ENCODE measurements at places on chromosomes 7 and 10.
A peak's percentile ranks its signal among the peaks of the same experiment; 100 is the strongest.

GRCh38 chr10:85666987-85667386 lies 699.6 kb downstream of the GRID1 start:
- DNase-seq = no peak

- DNase-seq = peak; percentile 47
Measured at GRCh38 chr7:137682596-137682995, 164.2 kb downstream of the DGKI start.

DNA sequence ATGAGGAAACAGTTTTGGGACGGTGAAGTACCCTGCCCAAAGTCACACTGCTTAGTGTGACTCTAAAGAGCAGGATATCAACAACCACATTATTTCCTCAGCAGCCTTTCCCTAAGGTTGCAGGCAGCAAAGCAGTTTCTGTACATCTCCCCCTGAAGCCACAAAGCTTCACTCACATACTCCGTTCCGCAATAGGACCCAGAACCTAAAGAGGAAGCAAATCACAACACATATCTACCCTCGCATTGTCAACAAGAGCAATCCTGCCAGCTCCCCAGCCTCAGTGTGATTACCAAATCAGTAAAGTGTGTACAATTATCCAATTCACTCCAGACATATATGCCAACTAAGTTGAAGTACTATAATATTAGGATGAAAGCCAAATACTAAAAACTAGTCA lies 30.8 kb downstream of the VAX1 start:
- DNase-seq = no peak

DNA sequence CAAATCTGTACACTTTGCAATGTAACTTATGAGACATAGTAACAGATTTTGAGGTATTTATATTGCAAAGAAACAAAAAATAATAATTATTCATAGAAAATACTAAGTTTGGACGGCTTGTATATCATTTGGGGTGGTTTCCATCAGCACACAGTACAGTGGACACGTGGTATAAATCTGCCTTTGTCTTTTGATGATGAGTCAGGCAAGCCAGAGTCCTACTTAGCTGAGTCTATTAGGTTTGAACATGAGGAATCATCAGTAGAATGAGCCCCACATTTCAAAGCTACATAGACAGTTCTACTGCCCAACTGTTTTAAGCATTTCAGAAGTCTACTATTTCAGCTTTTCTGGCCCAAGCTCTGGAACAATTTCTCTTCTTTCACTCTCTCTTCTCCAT lies 803.2 kb downstream of the PHTF2 start:
- no peak for DNase-seq

DNA sequence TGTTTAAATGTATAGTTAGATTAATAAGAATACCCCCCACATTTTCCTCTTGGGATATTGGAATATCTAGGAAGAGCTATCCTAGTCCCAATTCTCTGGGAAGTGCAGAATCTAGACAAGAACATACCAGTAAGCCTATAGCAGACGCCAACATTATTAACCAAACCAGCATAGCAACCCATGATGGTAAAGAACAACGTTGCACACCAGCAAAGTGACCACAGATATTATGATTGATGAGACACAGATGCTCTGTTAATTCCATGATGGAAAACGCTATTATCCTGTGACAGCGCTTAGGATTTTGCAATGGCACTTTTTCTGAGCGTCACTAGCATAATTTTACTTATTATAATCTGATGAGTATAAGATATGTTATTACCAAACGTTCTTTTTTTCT lies 603.1 kb upstream of the PCDH15 start:
- DNase-seq = no peak

GRCh38 chr10:77127243-77127642 lies 510.4 kb downstream of the KCNMA1 start:
- DNase-seq = no peak

DNA sequence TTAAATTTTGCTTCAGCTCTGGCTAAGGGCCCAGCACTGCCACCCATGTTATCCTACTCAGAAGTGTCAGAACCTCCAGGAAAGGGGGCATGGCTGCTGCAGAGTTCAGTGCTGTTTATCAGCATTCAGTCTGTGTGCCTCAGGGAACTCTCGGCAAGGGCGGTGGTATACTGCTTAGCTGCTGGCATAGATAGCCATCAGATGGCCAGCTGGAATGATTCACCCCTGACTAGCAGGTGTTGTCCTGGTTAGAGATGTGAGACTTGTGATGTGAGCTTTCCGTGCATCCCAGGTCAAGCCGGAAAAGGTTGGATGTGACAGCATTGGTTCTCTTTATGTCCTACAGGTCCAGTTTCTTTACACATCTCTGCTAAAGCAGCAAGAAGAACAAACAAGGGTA lies 22.1 kb downstream of the CEP55 start:
- no peak for DNase-seq

DNA sequence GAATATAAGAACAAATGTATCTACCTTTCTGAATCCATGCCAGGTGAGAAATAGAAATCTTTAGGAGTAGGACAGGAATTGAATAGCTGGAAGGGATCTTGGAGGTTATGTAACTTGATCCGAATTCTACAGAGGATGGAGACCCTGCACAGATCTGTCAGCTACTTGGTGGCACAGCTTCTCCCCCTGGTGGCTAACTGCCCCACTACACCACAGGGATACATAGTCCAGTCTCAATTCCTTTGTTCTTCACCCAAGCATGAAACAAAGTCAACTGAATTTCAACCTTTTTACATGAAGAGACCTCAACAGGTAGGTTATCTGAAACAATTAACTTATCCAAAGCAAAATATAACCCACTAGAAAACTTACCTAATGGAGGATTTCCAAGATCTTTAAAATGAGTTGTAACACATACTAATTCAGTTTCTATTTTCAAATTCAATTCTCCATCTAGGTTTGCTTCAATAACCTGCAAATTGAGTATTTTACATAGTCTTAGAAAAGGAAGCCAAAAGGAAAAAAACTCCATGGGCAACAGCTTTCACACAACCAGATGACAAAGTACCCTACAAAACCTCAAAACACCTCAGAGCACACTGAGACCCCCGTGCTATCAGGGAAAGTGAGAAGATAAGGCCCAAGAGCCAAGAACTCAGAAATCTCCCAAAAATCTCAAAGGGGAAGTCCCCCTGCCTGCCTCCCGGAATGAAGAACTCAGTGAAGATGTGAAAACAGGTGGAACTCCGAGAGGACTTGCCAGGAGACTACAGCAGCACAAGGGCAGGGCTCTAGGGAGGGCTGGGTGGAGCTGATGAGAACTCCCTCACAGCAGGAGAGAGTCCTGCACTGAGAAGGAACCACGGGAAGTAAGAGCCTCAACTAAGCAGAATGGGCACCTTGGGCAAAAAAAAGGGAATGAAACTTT lies 10.3 kb downstream of the HUS1 start:
- DNase-seq = peak; percentile 71

DNA sequence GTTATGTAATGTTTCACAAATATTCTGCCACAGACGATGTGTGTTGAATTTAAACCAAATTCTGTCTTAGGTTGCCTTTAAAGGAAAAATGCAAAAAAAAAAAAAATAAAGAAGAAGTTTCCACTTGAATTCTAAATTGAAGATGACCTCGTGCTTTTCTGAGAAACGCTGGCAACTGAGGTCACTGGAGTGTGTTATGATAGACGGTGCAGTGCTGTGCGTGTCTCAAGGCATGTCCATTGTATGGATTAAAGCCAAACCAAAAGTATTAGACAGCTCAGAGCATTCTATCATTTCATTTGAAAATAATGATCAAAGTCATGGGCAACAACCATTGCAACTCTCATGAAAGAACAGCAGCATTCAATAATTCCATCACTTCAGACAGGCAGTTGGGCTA lies 483.9 kb downstream of the GRM8 start:
- peak; percentile 20 for DNase-seq

DNA sequence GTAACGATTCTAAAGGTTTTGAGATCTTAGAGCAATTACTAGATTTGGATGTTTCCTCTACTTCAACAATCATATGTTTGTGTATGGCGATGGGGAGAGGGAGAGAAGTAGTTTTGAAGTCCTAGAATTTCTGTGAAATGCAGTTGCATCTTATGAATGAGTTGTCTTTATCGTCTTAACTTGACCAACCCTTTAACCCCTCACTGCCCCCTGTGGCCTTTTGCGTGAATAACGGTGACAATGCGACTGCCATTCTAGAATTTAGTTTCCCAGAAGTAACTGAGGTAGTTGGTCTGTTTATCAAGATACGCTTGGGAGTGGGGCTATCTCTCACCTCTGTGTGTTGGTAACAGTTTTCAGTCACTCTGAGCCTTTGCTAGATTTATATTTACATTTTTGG lies 204.6 kb downstream of the HDAC9 start:
- no peak for DNase-seq

GRCh38 chr10:61409157-61409556 lies 44.0 kb downstream of the TMEM26 start:
- DNase-seq = no peak

- DNase-seq = no peak
Measured at GRCh38 chr10:76554033-76554408, 1083.6 kb downstream of the KCNMA1 start.

GRCh38 chr7:45114926-45115325 lies 3.4 kb upstream of the TBRG4 start:
- DNase-seq = no peak

DNA sequence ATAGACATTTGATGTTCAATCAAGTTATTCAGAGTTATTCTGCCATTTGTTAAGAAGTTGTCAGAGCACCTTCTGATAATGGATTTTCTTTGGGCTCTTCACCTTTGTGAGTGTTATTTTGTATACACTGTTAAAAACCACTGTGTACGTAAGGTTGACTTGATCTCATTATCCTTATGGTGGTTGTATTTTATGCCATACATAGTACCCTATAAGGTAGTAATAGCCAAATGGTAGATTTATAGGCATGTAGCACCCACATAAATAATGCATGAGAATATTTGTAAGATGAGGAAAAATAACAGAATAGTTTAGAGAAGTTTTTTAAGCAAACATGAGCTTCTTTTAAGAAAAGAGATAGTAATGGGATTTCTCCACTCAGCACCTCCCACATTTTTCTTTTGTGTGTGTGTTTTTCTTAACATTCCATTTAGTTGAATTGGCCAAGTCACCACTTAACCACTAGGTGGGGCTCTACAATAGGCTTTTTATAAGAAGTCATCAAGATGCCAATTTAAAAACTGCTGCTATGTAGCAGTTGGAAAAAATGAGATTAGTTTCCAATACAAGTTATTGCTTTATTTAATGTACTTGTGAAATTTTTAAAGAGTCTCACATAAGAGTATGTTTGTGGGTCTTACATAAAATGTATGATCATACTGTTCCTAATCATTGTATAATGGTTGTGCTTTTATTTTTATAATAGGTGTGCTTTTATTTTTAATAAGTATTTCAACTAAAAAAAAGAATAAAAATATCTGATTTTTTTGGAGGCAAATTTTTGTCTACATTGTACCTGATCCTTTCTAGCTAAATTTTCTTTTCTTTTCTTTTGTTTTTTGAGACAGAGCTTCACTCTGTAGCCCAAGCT lies 41.1 kb upstream of the STMP1 start:
- peak; percentile 89 for DNase-seq

DNA sequence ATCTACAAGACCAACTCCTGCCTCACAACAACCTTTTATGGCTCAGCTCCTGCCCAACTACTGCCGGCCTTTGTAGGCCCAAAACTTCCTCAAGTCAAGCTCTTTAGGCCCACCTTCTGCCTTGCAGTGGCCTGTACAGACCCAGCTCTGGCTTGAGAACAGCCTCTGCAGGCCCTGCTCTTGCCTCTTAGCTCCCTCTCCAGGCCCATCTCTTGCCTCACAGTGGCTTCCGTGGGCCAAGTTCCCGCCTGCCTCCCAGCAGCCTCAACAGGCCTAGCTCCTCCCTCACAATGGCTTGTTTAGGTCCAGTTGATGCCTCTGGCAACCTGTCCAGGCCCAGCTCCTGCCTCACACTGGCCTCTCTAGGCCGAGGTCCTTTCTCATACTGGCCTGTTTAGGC lies 32.4 kb upstream of the VKORC1L1 start:
- no peak for DNase-seq

DNA sequence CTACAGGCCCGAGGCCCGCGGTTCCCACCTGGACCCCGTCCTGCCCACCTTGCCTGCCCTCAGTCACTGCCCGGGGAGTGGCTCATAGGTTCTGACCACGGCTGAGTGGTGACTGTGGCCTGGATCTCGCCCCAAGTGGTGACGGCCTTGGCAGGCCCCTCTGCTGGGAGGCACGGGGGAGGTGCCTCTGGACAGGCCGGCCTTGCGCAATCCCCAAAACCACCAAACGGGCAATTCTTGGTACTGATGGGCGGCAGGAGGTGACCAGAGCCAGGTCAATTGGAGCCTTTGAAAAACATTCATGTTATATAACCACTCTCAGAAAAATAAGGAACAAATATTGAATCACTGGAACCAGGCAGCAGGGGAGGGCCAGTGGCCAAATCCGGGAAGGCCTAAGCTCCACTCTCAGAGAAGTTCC lies 83.4 kb downstream of the PRKAG2 start:
- no peak for DNase-seq

- DNase-seq = peak; percentile 31
Measured at GRCh38 chr10:93422118-93422517, 60.0 kb downstream of the MYOF start.

DNA sequence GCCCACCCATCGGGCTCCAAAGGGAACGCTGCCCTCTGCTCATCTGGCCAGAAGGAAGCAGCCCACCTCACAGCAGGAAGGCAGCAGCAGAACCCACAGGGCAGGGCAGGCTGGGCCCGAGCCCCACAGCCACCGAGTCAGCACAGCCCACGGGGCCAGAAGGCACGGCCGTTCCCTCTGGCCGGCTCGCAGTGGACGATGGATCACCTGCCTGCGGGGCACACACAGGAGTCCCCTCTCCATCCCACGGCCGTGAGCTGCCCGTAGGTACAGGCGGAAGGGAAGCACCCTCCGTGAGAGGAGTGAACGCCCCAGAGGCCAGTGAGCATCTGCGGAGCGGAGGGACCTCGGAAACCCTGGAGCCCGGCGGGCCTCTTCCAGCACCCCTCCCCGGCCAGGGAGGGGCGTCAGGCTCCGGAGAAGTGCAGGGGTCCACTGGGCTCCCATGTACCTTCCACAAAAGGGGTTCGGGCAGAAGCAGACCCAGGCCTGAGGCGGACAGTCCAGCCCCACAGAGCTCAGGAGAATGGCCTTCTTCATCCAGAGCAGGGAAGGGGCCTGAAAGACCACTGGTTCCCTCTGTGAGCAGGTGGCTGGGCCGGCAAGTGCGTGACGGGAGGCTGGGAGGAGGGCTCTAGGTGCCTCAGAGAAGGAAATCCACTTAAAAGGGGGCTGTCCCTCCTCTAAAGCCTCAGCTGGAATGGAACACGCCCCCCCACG lies 11.7 kb downstream of the NUDT1 start:
- no peak for DNase-seq

DNA sequence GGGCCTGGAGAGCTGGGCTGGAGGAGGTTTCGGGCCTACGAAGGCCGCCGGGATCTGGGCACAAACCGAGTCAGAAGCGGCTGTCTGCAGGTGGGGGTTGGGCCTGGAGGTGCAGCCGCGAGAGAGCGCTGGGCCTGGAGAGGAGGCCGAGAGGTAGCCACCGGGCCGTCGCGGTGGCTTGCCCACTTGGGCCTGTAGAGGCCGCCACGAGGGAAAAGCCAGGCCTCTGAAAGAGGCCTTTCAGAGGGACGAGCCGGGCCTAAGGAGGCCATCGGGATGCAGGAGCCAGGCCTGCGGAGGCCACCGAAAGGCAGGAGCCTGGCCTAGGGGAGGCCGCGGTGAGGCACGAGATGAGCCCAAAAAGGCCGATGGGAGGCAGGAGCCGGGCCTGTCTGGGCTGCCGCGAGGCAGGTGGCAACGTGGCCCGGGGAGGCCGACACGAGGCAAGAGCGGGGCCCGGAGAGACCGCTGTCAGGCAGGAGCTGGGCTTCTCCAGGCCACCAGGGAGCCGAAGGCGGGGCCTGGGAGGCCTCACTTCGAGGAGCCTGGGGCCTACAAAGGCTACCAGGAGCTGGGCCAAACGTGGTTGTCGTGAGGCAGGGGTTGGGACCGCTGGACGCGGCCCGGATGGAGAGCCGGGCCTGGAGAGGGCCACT lies 25.6 kb downstream of the MDH2 start:
- DNase-seq = no peak
